Progenitor cell of endocrine pancreas (in vitro differentiated cells): ENCODE measurements at places on chromosomes 2 and 18.

DNA sequence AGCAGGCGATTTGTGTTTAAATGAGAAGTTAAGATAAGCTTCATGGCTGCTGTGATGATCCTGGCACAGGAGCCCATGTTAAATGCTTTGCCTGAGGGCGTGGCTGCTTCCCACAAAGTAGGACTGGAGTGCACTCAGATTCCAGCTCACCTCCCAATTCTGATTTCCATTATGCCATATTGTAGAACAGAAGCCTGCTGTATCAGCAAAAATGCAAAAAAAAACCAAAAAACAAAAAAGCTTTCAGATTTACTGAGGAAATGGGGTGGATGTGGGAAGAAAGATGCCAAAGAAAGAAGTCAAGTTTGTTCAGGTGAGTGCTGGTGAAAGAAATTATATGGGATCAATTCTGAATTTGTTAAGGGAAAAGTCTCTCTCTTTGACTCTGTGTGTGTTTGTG lies 610.4 kb upstream of the NETO1 start:
- H3K27me3 ChIP-seq = no peaks in the 10 kb centered on the region
- no peak for DNase-seq
- H3K4me3 ChIP-seq = no peak overlapping the region
- H3K27ac ChIP-seq = no peak overlapping the region
- H3K36me3 ChIP-seq = peaks cover 7% of the 10 kb centered on the region

GRCh38 chr2:62013641-62014040 lies 108.2 kb downstream of the COMMD1 start:
- H3K27ac ChIP-seq = no peak overlapping the region
- H3K27me3 ChIP-seq = no peaks in the 10 kb centered on the region
- no peak for DNase-seq
- peaks cover 1% of the 10 kb centered on the region for H3K4me1 ChIP-seq
- H3K36me3 ChIP-seq = no peaks in the 10 kb centered on the region

GRCh38 chr2:127576433-127577207 lies 41.1 kb downstream of the MYO7B start:
- no peaks in the 10 kb centered on the region for H3K36me3 ChIP-seq
- DNase-seq = no peak
- peaks cover 23% of the 10 kb centered on the region for H3K27me3 ChIP-seq
- H3K4me3 ChIP-seq = no peak overlapping the region
- H3K4me1 ChIP-seq = peaks cover 1% of the 10 kb centered on the region

DNA sequence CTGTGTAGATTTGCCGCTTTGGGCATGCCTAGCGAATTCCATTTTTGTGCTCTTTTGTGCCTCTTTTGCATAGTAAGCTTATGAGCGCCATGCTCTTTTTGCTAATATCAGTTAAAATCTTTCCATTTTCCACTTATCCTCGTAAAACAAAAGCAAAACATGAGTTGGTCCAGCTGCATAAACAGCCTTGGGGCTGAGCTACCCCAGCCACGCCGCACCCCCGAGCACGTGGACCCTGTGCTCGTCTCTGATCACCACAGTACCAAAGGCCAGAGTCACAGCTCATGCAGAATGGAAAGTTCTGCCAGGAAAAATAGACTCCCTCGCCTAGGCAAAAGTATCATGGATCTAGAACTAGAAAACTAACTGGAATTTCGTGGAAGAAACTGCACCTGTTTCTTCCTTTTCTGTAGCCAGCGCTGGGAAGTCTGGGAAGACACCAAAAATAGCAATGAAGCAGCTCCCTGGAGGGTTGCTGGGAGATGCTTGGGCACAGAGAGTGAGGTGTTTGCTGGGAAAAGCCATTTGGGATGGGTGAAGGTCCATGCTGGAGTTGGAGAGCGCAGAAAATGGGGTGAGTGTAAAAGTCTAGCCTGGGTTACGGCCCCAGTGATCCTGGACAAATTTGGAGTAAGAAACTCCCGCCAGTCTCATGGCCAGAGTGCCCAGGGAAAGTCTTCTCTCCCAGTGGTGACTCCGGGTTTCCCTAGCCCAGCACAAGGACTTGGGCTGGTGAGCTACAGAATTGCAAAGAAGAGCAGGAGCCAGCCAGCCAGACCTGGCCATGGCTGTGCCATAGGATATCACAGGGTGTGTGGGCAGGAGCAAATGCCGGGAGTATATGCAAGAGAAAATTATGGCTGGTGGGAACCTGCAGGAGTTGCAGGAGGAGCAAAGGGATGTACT lies 218.4 kb downstream of the GBX2 start:
- DNase-seq = no peak
- H3K4me3 ChIP-seq = no peak overlapping the region
- H3K27me3 ChIP-seq = no peaks in the 10 kb centered on the region
- H3K36me3 ChIP-seq = no peaks in the 10 kb centered on the region
- H3K27ac ChIP-seq = no peak overlapping the region
